ENCODE measurements at places on chromosomes 12 and 14.

- DNase-seq: no peak
Measured at GRCh38 chr12:93679308-93679925, 2.2 kb downstream of the CRADD start.

DNA sequence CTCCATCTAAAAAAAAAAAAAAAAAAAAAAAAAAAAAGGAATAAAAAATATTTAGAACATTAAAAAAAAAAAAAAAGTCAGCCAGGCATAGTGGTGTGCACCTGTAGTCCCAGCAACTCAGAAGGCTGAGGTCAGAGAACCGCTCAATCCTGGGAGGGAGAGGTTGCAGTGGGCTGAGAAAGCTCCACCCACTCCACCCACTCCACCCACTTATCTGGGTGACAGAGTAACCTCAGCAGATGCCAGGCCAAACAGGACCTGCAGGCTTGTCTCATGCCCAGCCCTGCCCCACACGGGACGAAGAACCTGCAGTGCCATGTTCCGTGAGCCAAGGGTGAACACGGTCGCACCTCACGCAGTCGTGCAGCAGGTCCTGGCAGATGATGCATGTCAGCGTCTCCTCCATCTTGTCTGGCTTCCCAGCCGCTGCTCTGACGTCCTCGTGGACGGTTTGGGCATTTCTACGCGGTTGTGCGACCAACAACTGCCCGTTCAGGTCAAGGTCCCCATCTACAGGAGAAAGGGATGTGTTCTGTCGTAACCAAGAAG, 28.6 kb downstream of the CHFR start:
- DNase-seq: no peak

DNA sequence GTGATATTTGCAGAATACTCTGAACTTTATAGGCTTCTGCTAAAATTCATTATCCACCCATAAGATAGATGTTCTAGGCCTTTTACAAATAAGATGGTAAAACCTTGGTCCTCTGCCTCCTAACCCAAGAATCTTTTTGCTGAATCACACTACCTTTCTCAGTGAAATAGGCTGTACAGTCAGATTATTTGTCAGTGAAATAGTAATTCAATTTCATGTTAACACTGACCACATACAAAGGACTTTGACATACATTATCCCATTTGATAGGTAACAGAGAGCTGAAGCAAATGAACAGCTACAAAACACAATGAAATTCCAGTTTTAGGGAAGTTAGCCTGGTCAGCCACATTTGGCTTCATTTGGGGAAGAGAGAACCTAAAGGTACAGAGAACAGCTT, 141.1 kb downstream of the PCNX1 start:
- no peak for DNase-seq

DNA sequence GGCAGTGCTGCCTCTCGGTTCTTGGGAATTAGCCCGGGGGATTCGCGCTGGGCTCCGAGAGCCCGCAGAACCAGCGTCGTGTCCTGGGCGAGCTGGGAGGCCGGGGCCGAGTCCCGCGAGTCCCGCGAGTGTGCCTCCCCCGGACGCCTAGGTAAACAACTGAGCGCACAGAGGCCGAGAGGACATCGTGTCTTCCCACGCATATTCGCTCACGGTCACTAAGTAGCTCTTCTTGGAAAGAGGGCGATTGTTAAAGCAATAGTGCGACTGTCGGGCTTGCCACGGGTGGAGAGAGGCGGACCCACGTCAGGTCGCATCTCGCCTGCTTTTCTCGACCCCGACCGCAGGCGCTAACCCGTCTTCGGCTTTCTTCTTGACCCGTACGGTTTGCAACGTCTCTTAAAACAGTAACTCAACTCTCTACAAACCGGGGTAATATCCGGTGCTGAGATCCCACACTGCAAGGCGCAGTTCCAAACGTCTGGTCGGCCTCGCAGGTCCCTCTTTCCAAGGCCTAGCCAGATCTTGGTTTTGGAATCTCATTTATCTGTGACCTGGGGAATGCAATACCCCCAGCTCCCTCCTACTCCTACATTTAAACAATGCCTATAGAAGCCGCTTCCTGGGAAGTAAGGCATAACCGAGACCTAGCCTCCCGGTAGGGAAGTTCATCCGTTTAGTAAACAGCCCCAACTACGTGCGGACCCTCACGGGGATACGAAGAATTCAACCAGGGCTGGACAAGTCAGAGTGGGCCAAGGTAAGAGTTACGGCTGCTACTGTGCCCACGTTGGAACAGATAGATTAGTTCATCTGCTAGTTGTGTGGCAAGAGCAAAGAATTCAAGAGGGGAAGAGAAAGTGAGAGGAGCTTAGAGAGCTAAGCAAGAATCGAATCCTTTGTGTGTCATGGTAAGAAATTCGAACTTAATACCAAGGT, 736 bp upstream of the PHLDA1 start:
- peak; percentile 32 for DNase-seq

GRCh38 chr12:68733661-68734071, 12.3 kb upstream of the SLC35E3 start:
- no peak for DNase-seq

DNA sequence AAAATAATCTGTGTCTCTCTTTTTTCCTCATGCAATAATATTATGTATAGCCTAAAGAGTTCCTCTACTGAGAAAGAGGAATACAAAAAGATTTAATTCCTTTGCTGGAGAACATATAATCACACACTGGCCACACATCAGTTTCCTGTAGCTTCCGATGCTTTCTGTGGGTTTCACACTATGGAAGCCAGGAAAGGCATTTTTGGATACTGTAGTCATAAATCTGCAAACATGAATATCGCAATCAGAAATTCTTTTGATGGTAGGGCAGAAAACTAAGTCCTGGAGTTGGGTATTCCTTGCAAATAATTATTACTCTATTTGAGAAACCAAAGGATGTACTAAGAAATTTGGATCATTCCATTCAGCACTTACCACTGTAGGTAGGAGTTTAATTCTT, 260.0 kb downstream of the ACSS3 start:
- DNase-seq: no peak

- DNase-seq: no peak
Measured at GRCh38 chr12:80195074-80195726, 95.9 kb downstream of the OTOGL start.

GRCh38 chr14:53151523-53152183, 1.5 kb downstream of the DDHD1 start:
- peak; percentile 21 for DNase-seq

- DNase-seq: no peak
Measured at GRCh38 chr12:114676142-114676741, 7.7 kb downstream of the TBX3 start.

- DNase-seq: no peak
Measured at GRCh38 chr14:90354551-90355298, 23.0 kb upstream of the NRDE2 start.

- no peak for DNase-seq
Measured at GRCh38 chr12:110694330-110694901, 5.5 kb upstream of the HVCN1 start.

GRCh38 chr12:52993558-52993869, 12.7 kb upstream of the EIF4B start:
- DNase-seq: no peak

- DNase-seq: no peak
Measured at GRCh38 chr12:26939192-26939832, 1.0 kb downstream of the FGFR1OP2 start.

GRCh38 chr14:76235628-76236027, 83.9 kb downstream of the GPATCH2L start:
- no peak for DNase-seq

DNA sequence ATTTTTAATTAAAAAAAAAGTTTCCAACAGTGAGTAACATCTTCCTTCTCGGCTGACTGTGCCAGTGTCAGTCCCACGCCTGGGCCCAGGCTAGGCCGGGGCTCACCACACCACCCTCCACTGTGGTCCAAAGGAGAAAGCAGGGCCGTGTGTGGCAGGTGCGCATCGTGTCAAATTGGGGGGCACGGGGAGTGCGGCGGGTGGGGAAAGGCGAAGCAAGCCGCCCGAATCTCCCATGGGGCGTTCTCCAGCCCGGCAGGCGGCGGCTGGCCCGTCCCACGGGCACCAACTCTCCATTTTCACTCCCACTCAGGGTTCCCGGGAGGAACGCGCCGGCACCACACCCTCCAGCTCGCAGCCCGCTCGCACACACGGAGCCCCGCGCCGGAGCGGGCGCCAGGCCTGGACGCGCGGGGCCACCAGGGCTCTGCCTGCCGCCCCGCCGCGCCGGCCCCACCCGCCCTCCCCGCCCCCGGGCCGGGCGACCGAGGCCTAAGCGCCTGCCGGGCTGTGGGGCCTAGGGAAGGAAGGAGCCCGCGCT, 604 bp downstream of the EEA1 start:
- peak; percentile 52 for DNase-seq

DNA sequence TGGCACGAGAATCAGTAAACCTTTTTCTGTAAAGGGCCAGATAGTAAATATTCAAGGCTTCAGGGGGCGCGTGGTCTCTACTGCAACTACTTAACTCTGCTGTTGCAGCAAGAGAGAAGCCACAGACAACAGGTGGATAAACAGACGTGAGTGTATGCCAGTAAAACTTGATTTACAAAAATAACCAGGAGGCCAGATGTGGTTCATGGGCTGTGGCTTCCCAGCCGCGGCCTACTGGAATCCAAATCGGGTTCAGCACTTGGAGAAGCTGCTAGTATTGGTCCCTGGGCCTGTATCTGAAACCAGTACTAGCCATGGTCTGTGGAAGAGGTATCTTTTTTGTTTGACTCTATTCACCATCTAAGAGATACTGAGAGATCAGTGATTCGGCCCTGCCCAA, 13.3 kb downstream of the PPP2R5C start:
- no peak for DNase-seq

- no peak for DNase-seq
Measured at GRCh38 chr12:114092981-114093380, 126.9 kb upstream of the RBM19 start.

DNA sequence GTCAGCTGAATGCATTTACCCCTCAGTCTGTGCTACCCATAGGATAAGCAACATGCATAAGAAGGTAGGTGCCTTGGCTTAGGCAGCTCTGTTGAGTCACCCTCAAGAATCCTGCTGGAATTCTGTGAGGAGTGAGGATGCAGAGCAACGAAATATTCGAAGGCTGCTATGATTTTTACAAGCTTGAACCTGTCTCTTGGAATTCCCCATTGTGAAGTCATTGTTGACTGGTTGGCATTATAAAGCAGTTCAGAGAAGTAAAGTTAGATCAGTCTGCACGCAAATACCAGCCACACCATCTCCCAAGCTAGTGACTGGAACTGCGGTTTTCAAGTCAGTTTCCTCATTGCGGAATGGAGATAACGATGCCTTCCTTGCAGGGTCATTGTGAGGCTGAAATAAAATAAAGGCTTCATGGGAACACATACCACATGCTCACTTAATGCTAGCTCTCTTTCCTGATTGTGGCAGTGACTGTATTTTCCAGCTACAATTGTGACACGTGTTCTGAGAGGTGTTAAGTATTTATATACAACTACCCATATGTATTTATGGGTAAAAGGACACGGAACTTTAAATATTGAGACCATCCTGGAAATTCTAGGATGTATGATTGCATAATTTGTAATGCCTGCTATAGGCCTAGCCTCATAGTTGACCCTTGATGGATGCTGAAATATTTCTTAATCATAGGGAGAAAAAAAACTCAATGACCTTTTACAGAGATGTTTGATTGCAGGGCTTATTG, 96.7 kb downstream of the ETV6 start:
- DNase-seq: no peak

DNA sequence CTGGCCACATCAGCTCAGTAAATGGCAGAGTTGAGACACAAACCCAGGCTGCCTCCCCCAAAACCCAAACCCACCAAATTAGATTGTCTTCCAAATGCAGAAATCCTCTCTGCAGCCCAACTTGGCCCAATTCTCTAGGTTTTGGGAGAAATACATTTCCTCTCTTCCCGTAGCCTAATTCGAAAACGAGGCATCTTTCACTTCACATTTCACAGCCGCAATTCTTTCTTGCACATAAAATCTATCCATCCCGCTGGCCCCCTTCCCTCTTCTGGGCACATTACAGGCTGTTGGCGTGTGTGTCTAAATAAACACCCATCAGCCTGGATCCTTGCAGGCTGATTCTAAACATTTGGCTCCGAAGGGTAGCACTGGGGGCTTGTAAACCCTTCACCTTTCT, 83.8 kb upstream of the VRK1 start:
- DNase-seq: no peak

- no peak for DNase-seq
Measured at GRCh38 chr12:46518169-46518568, 145.6 kb upstream of the SLC38A2 start.

GRCh38 chr12:67001251-67001650, 267.9 kb upstream of the CAND1 start:
- DNase-seq: no peak

- no peak for DNase-seq
Measured at GRCh38 chr14:52402812-52403526, 88.9 kb downstream of the PTGER2 start.

DNA sequence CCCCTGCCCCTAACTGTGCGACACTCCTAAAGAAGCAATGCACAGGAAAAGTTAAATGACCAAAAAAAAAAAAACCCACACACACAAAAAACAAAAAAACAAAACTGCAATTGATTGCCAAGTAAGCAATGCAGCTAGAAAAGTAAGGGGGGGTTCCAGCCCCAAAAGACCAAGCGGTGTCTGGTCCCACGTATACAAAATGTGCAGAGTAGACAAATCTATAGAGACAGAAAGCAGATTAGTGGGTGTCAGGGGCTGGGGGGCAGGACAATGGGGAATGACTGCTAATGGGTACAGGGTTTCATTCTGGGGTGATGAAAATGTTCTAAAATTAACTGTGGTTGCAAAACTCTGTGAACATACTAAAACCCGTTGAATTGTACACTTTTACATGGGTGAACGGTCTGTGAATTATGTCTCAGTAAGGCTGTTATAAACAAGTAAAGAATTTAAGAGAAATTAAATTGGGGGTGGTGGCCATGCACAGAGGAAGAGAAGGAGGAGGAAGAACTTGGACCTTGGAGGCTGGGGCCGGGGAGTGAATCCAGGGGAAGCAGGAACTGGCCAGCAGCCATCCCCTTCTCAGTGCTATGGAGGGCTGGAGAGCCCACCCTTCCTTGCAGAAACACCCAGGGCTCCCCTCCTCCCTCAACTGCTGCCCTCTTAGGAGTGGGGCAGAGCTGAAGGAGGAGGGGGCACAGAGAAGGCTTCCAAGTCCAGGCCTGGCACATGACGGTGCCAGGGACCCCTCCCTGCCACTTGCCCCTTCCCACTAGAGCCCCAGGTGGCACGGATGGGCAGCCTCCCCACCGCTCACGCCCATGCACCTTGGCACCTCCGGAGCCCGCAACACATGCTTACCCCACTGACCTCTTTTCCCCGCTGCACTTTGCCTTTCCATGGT, 45.4 kb downstream of the KDM2B start:
- no peak for DNase-seq

- DNase-seq: no peak
Measured at GRCh38 chr14:61150851-61151250, 130.3 kb downstream of the TMEM30B start.

Data from stimulated activated CD4-positive, alpha-beta T cell treated with anti-CD3 and anti-CD28 coated beads, Interleukin-1b, Interleukin-23, amount 100 ng/mL, for 4 hours (primary cell).